ENCODE measurements at places on chromosomes 6 and 20.

DNA sequence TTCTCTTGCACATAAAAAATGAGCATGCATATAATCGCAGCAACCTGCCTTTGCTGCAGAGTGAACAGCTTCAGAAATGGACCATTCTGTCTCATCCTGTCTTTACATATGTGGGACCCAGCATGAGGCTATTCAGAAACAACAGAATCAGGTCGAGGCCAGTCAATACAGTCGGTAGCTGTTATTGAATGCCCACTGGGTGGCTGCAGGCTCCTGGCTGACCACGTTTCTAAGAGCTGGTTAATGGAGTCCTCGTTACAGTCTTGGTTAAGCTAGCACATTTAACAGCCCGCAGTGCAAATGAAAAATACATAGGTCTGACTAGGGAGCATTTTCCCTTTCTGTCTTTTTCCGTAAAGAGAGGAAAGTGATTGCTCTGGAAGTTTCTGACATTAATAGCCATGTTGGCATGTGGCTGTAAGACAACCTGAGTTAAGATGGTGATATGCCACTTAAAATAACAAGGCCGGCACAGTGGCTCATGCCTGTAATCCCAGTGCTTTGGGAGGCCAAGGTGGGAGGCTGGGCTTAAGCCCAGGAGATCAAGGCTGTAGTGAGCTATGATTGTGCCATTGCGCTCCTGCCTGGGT lies 75.0 kb downstream of the SHLD1 start:
- no peak for DNase-seq

DNA sequence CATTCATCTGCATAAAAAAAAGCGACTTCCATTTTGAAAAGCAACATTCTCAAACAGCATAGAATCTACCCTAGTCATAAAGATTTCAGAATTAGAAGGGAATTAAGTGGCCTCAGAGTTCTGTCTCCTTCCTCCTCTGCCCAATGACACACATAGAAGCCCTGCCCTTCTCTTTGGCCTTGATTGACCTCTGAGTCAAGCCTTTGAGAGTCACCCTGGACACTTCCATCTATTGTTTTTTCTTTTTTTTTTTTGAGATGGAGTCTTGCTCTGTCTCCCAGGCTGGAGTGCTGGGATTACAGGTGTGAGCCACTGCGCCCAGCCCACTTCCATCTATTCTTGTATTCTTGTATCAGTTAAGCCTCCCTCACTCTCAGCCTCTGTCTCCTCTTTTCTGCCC lies 44.8 kb upstream of the CTNNBL1 start:
- no peak for DNase-seq

DNA sequence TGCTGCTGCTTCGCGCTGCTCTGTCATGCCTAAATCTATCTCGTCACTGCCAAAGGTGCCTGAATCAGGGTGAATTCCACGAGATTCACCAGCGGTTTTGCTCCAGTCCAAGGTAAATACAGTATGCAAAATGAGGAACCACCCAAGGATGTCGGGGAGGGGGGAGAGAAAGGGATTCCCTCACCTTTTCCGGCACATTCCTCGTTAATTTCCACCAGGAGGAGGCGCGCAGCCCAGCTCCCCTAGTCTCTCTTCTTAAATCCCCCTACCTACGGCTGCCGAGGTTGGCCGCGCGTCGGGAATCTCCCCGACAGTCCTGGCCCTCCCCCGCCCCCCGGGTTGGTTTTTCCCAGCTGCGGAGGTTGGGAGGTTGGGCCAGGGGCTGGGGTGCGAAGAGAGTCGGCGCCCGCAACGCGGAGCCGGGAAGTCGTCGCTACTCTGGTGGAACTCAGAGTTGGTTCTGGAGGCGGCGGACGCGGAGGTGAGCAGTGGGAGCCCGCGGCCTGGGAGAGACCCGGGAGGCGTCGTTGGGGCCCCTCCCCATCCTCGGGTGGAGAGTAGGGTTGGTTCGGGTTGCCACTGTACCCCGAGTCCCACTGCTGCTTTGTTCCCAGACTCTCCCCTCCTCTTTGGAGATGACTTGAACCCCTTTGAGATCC lies at the start of gene TPBG:
Gene TPBG (plus strand): TSS at position 390 of the 659 bp plus-strand sequence. CDS start 1,145 bp downstream, outside the sequence.
- no peak for DNase-seq

DNA sequence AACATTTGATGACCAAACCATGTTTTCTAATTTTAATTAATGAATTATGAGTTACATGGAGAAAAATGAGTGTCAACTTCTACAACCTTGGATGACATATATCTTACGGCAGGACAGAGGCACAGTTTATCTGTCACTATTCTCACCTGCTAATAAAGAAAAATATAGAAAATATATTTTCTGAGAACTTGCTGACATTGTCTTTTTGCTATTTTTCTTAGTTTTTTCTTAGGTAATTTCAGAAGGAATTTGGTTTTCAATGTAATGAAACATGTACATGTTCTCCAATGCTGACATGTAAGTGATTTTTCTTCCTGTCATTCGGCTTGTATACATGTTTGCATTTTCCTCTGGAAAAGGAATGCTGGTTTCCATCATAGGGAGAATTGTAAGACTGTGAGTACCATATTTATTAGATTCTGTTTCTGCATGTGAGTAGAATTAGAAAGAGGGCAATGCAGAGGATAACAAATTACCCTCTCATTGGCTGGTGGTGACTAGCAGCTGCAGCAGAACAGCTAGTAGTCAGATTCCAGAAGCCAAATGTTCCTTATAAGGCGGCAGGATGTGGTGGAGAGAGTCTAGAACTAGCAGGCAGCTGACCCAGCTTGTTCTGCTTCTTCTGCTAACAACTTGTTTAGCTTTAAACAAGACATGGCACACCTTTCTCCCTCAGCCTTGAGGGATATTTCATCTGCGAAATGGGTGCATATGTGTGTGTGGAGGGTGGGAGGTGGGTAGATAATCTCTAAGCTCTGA lies 132.8 kb upstream of the SPACA1 start:
- DNase-seq, result no peak

DNA sequence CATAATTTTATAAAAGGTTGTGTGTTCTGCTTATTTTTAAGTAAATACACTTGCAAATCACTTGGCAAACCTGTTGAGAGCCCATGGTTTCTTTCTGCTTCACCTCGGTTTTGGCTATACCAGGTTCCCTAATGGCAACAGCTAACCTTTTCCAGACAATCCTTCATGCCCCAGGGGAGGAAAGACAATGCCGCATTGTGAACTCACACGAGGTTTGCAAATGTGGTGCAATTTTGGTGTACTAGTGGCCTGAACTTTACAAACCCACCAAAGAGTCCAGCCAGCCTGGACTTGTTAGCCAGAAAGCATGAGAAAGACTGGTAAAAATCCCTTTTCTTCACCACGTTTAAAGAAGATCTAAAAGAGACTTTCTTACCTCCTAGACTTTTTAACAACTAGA lies 84.8 kb upstream of the SOX4 start:
- no peak for DNase-seq

- no peak for DNase-seq
Measured at GRCh38 chr6:133594652-133595110, 294.2 kb upstream of the TCF21 start.

DNA sequence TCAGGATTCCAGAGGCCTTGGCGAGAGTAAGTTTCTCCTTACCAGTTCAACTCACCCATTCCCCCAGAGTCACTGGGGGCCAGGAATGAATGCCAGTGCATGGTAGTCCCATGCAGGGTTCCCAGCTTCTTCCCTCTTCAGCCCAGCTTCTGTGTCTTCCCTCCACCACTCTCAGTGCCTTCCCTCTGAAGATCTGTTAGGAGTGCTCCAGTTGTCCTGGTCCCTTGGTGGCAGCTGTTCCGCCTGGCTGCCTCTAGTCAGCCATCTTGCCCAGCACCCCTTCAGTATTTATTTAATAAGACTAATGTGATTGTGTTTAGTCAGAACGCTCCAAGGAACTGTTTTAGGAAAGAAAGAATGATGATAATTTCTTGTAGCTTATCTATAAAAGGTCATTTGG lies 23.1 kb downstream of the FIG4 start:
- no peak for DNase-seq

GRCh38 chr6:101181006-101181405 lies 212.5 kb upstream of the GRIK2 start:
- no peak for DNase-seq

GRCh38 chr20:45037050-45037449 lies 63.9 kb downstream of the KCNS1 start:
- no peak for DNase-seq

DNA sequence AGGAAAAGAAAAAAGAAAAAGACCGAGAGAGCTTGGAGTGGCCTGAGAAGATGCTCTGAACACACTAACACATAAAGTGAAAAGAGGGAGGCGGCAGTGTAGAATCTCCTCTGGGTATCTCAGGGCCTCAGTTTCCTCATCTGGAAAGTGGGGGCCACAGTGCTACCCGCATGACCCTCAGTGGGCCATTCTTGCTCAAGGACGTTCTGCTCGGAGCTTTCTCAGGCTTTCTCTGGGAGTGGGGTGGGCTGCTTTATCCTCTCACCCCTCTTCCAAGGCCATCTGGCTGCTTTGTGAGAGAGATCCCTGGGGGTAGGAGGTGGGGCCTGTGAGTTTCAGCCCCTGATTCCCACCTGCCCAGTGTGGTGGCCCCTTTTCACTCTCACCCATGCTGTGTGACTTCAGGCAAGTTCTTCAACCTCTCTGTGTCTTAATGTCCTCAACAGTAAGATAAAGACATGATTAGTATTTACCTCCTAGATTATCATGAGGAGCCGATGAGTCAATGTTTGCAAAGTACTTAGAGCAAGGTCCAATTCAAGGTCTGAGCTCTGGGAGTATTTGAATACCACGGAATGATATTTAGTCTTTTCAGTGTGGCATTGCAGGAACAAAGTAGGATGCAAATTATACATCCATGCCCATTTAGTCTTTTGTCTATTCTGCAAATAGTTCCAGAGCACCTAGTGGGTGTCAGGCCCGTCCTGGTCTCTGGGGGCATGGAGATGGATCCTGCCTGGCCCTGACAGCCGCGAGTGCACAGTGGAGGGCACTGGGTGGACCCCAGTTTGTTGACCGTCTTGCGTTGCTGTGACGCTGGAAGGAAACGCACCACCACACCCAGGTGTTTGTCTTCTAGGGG lies 34.3 kb downstream of the SRC start:
- DNase-seq, result no peak

- no peak for DNase-seq
Measured at GRCh38 chr6:167415441-167415961, 90.6 kb downstream of the TTLL2 start.

DNA sequence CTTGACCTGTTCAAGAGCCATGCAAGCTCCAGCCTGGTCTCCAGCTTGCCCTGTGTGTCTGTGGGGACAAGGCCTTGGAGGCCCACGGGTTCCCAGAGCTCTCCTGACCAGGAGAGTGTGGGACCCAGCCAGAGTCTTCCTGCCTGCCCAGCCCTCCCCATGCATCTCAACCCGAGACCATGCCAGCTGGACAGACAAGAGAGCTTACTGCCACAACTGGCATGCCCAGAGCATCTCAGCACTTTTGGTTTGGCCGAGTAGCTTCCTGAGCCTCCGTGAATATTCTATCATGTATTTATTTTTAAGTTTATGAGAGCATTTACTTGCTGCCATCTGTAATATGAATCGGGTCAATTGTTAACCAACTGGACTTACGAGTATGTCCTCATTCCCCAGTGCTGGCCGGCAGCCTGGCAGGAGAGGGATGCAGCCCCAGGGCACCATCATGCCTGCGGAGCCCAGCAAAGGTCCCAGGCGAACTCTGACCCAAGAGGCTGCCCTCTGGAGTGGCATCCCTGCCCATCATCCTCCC lies 14.9 kb downstream of the IP6K3 start:
- DNase-seq, result no peak

- DNase-seq, result no peak
Measured at GRCh38 chr6:108730635-108731515, 117.3 kb upstream of the ARMC2 start.

DNA sequence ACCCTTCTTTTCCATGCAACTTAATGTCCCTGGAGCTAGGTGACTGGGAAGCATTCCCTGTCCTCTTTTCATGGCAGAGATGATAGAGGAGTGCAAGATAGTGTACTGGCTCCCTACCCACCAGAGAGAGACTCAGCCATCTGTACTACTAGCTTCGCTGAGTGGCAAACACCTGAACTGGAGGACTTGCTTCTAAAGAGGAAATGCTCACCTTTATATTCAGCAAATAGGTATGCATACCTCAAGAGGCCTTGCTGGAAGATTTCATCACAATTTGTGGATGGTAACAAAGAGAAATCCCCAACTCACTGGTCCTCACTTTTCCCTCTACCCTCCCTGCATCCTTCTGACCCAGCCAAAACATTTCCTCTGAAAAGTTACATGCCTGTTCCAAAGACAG lies 124.1 kb downstream of the FOXA2 start:
- no peak for DNase-seq

DNA sequence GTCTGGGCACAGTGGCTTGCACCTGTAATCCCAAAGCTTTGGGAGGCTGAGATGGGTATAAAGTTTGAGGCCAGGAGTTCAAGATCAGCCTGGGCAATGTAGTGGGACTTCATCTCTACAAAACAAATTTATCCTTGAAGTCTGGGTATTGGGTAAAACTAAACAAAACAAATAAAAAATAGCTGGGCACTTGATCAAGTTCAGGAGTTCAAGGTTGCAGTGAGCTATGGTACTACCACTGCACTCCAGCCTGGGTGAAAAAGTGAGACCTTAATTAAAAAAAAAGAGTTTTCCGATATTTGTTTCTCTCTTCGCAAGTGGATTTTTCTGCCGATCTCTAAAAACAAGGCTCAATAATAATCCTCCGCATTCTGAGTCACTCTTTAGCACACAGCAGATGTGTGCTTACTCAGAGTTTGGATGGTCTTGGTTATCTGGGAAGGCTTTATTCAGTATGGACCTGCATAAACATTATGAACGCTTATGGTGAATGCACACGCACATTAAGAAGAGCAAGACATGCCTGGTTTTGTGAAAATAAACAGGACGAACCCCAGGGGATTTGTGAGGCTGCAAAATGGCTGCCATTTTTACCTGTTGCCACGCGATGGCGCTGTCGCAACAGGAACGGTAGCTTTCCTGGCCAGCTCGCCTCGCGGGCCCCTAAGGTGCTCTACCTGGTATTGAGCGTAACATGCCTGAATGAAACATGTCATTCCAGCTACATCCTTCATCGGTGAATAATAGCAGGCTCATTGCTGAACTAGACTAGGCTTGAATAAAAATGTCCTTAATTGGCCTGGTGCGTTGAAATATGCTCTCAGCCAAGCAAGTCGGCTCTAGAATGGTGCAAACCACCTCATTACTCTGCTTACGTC lies 6.0 kb downstream of the OPN5 start:
- peak; percentile 48 for DNase-seq

DNA sequence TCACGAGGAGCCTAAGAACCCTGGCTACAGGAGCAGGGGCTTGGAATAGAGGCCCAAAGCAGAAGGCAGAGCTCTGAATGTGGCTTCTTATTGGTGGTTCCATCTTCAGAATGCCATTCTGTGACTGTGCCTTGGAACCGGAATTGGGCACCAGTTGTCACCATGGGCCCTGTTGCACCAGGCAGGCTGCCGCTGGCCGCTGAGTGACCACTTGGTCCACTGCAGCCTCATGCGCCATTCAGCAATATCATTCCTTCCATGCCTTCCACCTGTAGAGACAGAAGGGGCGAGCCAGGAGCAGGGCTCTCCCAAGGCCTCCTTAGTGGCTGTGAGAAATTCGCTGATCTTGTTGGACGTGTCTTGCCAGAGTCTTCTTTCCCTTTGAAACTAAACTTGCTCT lies 270.3 kb upstream of the CHD6 start:
- no peak for DNase-seq

- DNase-seq, result peak; percentile 8
Measured at GRCh38 chr20:17843246-17844132, 125.1 kb downstream of the SNX5 start.

GRCh38 chr20:625360-625932 lies 15.3 kb upstream of the TCF15 start:
- DNase-seq, result no peak

Data from stimulated activated CD4-positive, alpha-beta T cell treated with anti-CD3 and anti-CD28 coated beads, Interleukin-1b, Interleukin-23, amount 100 ng/mL, for 48 hours (primary cell).